Mucosa of descending colon (tissue), 3 donors: ENCODE measurements at places on chromosomes 6 and 20. TPM values are rescaled to one million over a fixed set of nuclear protein-coding genes. Genes with fewer than 3 reads are reported as not detected.

- no peak for DNase-seq
These were observed 1.1 kb downstream of the VAPB start for GRCh38 chr20:58389968-58390658.

- DNase-seq = no peak
These were observed 19.9 kb downstream of the SPINT3 start for GRCh38 chr20:45495501-45495941.

- no peak for DNase-seq
These were observed 57.7 kb downstream of the PDE10A start for GRCh38 chr6:165605182-165605875.

- no peak for DNase-seq
These were observed 31.4 kb downstream of the SLC35F1 start for GRCh38 chr6:117938311-117938995.

DNA sequence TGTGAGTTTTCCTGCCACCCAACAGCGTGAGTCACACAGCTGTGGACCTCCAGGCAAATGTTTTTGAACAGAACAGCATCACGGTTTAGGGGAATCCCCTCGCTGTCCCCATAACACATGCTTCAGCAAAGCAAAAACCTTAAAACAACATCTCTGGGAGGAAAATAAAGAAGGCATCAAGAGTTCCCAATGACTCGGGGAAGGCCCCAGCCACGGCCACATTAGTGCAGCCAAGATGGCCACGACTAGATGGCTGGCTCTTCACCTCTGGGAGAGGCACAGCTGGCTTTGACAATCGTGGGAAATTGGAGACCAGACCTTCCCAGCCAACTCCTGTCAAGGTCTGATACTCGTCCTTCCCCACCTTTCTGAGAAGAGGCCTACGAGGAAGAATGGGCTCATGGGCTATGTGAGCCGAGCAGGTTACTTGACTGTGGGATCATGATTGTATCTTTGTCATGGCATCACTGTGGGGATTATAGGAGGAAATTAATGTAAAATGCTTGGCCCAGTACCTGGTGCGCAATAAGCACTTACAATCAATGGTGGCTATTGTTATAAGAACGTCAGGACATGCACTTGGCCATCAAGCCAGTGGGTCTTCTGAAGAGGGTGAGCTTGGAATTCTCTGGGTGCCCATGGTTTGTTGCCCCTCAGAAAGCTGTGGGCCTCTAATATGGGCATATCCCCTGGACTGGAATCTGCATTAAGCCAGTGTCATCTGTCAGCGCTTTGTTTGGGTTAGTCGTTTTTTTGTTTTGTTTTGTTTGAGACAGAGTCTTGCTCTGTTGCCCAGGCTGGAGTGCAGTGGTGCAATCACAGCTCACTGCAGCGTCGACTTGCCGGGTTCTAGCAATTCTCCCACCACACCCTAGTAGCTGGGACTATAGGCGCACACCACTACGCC lies 43.6 kb downstream of the FGD2 start:
- DNase-seq = peak; percentile 57

DNA sequence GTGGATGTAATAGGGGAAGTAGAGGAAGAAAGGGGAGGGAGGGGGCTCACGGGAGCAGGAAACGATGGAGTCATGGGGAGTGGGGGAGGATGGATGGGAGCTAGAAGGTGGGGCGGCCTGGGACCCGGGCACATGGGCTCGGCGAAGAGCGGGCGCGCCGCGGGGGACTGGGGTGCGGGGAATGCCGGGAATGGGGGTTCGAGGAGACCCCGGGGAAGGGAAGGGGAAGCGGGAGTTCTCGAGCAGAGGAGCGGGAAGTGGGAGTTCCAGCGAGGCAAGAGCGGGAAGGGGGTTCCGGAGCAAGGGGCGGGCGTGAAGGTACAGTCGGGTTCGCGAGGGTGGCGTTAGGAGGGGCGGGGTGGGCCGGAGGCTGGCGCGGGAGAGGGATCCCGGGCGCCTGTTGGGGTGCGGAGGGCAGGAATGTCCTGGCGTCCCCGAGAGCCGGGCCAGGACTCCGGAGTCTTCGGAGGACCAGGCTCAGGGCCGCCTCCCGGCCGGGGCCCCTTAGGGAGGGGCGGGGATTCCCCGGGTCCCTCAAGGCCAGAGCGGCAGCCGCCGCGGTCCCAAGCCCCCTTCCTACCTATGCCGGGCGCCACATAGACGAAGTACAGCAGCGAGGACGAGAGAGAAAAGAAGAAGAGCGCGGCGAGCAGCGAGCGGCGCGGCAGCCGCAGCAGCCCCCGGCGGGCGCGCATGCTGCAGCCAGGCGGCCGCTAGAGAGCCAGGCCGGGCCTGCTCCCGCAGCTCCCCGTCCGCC lies 504 bp downstream of the B4GALT5 start:
- DNase-seq = peak; percentile 69

DNA sequence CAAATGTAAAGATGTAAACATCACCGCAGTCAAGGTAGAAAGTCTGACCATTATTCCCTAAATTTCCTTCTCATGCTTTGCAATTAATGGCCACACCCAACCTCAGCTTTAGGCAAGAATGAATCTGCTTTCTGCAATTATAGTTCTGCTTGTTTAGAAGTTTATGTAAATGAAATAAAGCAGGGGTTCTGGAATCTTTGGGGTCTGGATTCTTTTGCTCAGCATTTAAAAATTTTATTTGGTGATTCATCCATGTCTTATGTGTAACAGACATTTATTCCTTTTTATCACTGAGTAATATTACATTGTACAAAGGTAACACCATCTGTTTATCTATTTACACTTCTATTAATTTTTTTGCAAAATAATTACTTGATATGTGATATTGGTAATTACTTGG lies 613.6 kb downstream of the UTRN start:
- DNase-seq = no peak

DNA sequence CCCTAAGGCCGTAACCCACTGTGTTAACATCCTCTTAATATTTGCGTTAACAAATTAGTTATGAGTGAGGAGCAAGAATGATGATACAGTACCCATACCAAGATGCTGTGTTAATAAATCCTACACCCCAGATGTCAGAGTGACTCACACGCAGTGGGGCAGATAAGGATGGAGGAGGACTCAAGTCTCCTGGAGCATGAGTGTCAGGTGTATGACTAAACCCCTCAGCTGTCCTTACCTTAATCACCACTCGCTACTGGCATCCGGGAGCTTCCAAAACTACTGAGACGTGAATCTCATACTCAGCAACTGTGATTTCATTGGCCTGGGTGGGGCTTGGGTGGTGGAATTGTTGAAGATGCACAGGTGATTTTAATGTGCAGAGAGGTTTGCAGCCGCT lies 131.3 kb upstream of the MTHFD1L start:
- no peak for DNase-seq

DNA sequence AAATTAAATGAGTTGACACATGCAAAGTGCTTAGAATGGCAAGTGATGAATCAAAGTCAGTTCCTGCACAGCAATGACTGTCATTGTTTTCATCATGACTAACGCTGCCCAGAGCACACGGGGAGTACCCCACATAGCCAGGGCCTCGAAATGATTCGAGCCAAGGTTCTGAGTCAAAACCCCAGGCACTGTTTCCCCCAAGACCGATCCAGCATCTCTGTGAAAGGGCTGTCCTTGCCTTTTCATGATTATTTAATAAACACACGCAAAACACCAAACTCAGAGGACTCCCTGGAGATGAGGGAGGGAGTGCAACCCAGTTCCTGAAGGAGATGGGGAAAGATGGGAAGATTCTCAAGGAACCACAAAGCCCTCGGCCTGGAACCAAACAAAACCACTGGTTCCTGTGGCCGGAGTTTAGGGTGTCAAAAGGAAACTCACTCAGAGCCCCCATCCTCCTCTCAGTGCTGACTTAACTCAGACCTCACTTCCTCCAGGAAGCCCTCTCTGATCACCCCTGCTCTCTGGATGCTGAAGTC lies 3.8 kb downstream of the PREX1 start:
- no peak for DNase-seq

DNA sequence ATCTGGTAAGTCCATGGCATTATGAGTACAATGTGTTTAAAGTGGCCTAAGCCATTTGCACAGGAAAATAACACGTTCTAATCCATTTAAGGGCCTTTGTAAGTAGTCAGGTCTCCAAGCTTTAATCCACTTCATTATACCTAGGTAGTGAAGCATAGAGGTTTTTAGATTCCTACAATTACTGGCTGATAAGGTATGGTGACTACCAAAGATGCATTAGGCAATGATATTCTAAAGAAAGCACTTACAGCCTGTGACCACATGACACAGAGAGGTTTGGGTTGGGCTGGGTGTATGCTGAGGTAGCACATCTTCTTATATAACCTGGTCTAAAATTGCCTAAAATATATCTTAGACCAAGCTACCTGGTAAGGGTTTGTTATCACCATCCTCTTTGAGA lies 504.4 kb downstream of the TFAP2B start:
- DNase-seq = no peak

DNA sequence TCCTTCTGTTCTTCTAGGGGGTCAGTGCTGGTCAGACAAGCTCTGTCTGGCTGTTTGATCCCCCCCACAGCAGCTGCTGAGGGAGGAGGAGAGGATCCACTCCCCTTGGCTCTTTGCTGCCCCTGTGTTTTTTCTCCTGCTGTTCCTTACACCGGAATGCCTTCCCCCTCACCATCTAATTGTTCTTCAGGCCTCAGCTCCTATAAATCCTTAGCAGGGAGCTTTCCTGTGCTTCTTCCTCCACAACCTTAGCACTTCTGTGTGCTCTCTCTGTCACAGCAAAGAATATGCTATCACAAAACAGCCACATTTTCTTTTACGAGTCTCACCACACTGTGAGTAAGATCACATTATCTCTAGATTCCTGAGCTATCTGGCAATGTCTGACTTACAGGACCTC lies 196.6 kb downstream of the OTOR start:
- DNase-seq = no peak

DNA sequence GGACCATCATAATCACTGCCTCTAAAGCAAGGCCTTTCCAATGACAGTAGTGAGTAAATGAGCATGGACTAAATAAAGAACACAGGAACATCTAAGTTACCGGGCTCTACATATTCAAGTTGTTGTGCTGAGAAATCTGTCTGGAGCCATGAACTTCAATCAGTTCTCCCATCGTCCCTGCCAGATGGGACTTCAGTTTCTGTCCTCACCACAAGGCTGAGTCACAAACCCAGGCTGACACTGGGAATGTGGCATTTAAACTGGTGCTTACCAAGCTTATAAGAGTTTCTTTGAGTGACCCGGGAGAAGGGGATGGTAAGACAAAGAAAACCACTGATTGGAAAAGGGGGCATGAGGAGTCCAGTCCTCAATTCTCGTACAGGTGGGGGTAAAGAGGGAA lies 497.0 kb downstream of the MAFB start:
- no peak for DNase-seq

Gene HLA-DPA1
- total RNA-seq = 62.0 TPM

Gene NCOA5
- 36.6 TPM for total RNA-seq

Gene SLA2
- 1.6 TPM for total RNA-seq

Gene KCNG1
- total RNA-seq = 7.2 TPM

Gene NDUFAF4
- 37.0 TPM for total RNA-seq

Gene C6orf52
- 1.2 TPM for total RNA-seq

Gene MROH8
- total RNA-seq = 2.6 TPM

Gene HRH3
- not detected for total RNA-seq

Gene STX16
- total RNA-seq = 42.2 TPM

Gene SOBP
- total RNA-seq = 1.2 TPM

Gene BANF2
- total RNA-seq = not detected

Gene NTSR1
- not detected for total RNA-seq
